Amniotic epithelial cell (primary cell): ENCODE measurements at places on chromosomes 2 and 18.

DNA sequence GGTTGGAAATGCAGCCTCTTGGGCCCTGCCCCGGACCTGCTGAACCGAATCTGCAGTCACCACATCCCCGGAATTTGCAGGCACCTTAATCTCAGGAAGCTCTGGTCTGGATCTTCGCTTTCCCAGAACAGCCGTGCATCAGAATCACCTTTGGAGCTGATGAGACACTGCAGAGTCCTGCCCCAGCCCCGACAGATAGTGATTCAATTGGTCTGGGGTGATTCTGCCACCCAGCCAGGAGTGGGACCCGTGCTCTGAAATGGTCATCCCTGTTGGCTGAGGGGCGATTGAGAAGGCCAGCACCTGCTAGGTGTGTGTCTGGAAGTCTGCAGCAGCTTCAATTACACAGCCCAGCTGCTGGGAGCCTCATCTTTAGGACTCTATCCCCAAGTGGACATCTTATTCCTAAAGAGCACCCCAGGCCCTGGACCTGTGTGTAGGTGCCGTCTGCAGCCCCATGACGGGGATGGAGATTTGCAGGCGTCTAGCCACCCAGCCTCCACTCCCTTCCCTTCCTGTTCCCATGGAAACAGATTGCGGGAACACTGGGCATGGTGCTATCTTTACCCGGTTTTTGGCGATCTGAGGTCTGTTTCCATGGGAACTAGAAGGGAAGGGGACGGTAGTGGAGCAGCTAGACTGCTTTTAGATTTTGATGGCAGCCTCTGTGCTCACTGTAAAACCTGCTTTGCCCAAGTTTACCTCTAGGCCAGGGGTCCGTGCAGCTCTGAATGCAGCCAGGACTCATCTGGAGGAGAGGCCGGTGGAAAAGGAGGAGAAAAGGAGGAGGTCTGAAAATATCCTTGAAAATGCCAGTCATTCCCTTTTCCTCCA lies 156.1 kb downstream of the LDLRAD4 start:
- DNase-seq = peak; percentile 43

DNA sequence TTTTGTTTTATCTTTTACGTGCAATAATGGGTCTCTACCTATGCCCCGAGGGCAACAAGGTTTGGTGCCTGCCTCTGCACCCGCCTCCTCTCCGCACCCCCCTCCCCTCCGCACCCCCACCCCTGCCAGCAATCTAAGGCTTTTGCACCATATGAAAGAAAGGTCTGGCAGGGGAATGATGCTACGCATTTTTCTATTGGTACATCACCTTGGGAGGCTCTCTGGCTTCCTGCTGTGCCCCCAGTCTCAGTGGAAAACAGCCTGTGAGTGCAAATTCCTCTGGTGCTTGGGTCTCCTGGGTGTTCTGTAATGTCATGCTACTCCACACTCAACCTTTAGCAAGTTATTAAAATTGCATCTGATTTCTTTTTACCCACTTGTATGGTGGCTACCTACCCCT lies 161.3 kb upstream of the SMAD7 start:
- DNase-seq = no peak

DNA sequence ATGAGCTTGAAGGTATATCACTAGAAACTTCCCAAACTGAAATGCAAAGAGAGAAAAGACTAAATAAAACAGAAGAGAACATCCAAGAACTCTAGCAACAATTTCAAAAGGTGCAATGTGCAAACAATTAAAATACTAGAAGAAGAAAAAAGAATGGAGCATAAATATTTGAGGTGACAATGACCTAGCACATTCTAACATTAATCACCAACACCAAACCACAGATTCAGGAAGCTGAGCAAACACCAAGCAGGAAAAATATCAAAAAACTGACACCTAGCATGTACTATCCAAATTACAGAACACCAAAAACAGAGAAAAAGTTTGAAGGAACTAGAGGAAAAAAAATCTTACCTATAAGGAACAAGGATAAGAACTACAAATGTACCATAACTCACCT lies 460.8 kb downstream of the IRS1 start:
- DNase-seq = no peak

- DNase-seq = no peak
Measured at GRCh38 chr2:188523919-188524318, 232.2 kb downstream of the GULP1 start.
